ENCODE measurements at places on chromosomes 5 and 9.

- peak; percentile 66 for DNase-seq
These were observed 27.5 kb downstream of the SPARC start for GRCh38 chr5:151659001-151659754.

DNA sequence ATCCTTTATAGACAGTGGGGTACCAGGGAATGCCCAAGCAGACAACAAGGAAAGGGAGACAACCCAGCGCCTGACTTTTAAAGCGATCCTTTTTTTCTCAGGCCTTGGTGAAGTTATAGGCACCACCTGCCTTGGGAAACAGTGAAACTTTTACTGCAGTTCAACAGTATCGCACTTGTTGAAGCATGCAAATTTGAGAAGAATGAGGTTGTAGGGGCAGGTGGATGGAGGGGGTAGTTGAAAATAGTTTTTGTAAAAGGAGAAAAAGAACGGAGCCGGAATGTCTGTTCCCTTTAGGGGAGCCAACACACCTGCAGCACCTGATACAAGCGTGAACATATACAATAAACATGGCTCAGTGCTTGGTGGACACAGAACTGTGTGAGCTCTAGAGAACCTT lies 190.2 kb upstream of the NR3C1 start:
- DNase-seq = no peak

- no peak for DNase-seq
These were observed 2.8 kb downstream of the PITX1 start for GRCh38 chr5:135030956-135031812.

DNA sequence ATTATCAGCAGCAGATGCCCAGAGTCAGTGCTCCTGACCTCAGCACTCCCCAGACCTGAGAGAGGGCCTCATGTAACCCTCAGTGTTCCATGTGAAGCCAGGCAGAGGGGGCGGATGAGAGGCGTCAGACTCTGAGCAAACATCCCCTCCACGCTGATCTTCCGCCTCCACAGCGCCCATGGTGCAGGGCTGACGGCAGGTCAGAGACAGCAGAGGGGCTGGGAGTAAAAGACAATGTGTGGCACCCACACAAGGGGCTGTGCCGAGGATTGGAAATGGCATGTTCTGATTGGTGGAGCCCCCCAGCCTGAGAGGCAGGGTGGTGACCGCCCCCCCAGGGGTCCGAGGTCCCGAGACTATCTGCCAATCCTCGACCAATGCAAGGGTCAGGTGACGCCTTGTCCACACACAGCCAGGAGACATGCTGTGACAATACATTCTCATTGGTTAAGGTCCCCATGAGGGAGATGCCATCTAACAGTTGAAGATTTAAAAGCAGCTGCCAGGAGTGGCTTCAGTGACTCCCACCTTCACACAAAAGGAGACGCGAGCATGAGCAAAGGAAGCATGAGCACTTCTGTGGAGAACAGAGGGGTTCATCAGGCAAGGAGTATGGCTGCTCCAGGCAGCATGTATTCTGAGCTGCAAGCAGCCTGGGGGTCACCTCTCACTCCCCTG lies 19.3 kb upstream of the SLC25A51 start:
- DNase-seq = no peak

- no peak for DNase-seq
These were observed 465.0 kb downstream of the TAF11L14 start for GRCh38 chr5:18099261-18099660.

All from activated CD8-positive, alpha-beta memory T cell treated with anti-CD3 and anti-CD28 coated beads for 1 hour (primary cell).